Keratinocyte (primary cell): ENCODE measurements at places on chromosomes 12 and 14. TPM values are rescaled to one million over a fixed set of nuclear protein-coding genes. Genes with fewer than 3 reads are reported as not detected.

DNA sequence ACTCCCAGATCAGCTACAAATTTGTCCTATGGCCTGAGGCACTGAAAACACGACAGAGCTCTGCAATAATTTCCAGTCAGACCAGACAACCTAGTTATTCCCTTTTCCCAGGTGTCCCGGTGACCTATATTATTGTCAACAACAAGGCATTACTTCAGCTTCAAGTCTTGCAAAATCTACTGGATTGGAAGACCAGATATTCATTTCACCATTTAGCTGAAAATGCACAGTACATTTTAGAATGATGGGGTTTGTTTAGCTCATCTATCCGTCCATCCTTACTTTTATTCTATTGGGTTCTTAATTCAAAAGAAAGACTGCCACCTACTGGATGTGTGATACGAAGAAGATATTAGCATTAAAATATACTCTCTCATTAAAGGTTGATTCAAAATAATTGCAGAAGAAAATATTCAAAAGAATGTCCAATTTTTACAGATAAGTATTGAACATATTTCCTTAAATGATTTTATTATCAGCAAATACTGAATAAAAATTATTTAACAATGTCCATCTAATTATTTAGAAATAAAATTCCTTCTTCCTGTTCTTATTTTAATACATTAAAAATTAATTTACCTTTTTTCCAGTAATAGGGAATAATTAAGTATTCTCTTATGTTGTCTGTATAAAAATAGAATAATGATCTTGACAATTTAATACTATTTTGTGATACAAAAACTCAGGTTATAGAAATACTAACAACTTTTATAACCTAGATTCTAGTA is 244.9 kb upstream of the LRIG3 start:
- H3K27ac ChIP-seq: no peak overlapping the region
- H3K4me1 ChIP-seq: no peaks in the 10 kb centered on the region
- no peaks in the 10 kb centered on the region for H3K36me3 ChIP-seq
- H3K27me3 ChIP-seq: no peaks in the 10 kb centered on the region
- DNase-seq: no peak
- H3K4me3 ChIP-seq: no peak overlapping the region

DNA sequence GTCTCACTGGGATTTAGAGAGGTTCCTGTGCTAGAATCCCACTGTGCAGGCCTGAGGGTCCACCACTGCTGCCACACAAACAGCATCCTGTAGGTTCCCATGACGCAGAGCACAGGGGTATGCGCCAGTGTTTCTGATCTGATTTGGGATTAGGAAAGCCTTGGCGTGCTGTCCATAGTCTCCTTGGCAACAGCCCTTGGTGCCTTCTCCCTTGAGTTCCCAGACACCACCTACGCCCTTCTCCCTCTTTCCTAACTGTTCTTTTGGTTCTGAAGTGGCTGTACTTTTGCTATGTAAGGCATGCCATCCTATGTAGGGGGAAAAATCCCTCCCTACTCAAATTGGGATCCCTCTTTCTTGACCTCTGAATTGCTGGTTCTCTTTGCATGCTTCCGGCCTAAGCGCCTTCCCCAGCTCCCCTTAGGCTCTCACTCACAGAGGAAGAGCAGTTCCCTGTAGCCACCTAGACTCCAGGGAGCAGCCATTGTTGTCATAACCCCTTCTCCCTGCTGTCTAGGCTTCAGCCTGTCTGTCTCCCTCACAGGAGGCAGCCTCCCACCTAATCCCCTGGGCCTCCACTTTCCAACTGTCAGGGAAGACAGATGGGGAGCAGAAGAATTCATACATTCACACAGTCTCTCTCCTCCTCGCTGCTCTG is 14.8 kb upstream of the RIC8B start:
- H3K27me3 ChIP-seq: peaks cover 4% of the 10 kb centered on the region
- H3K4me1 ChIP-seq: no peaks in the 10 kb centered on the region
- no peaks in the 10 kb centered on the region for H3K36me3 ChIP-seq
- no peak overlapping the region for H3K27ac ChIP-seq
- H3K4me3 ChIP-seq: no peak overlapping the region

- H3K27ac ChIP-seq: no peak overlapping the region
- H3K27me3 ChIP-seq: no peaks in the 10 kb centered on the region
- H3K4me1 ChIP-seq: peaks cover 28% of the 10 kb centered on the region
- no peaks in the 10 kb centered on the region for H3K36me3 ChIP-seq
Observed at GRCh38 chr12:88310069-88310468, 168.0 kb downstream of the TMTC3 start.

DNA sequence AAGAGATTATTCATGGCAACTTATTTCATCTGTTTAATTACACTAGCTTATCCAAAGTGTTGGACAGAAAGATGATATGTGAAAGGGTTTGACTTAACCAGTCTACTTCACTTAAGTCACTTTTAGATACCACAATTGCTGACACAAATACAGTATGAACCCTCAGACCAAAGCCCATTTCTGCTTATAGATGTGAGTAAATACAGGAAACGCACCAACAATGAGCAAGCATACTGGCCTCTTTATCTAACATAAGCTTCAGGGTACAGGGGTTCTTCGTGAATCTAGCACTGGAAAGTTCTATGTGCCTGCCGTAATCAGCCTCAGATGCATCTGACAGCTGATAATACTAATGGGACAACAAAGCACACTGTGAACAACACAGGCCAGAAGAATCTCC is 209.6 kb downstream of the MED13L start:
- H3K27ac ChIP-seq: no peak overlapping the region
- DNase-seq: no peak
- no peaks in the 10 kb centered on the region for H3K27me3 ChIP-seq
- no peak overlapping the region for H3K4me3 ChIP-seq
- no peaks in the 10 kb centered on the region for H3K4me1 ChIP-seq

- DNase-seq: no peak
- no peak overlapping the region for H3K27ac ChIP-seq
- no peaks in the 10 kb centered on the region for H3K27me3 ChIP-seq
Observed at GRCh38 chr12:7134396-7135166, 4.4 kb downstream of the CLSTN3 start.

The ABCB9 gene
- polyA plus RNA-seq: 4.0 to 5.7 TPM (median 4.7 TPM) in 3 replicates

GRCh38 chr14:36556811-36557433 is 25.5 kb downstream of the NKX2-8 start:
- H3K27ac ChIP-seq: no peak overlapping the region
- no peaks in the 10 kb centered on the region for H3K4me1 ChIP-seq
- H3K36me3 ChIP-seq: no peaks in the 10 kb centered on the region
- H3K27me3 ChIP-seq: peaks cover 7% of the 10 kb centered on the region

The ERC1 gene
- polyA plus RNA-seq: 13.1 to 23.9 TPM (median 16.1 TPM) in 3 replicates

- no peak overlapping the region for H3K4me3 ChIP-seq
- no peak overlapping the region for H3K27ac ChIP-seq
- no peaks in the 10 kb centered on the region for H3K27me3 ChIP-seq
Observed at GRCh38 chr14:25680934-25681333, 631.0 kb upstream of the STXBP6 start.

The GYS2 gene
- polyA plus RNA-seq: not detected in 3 replicates

The ACSM4 gene
- polyA plus RNA-seq: not detected in 3 replicates
